ENCODE measurements at places on chromosomes 7 and 10.

- DNase-seq = no peak
These were observed 93.7 kb downstream of the SVOPL start for GRCh38 chr7:138607216-138608126.

- DNase-seq = no peak
These were observed 116.8 kb upstream of the WNT16 start for GRCh38 chr7:121212036-121212435.

DNA sequence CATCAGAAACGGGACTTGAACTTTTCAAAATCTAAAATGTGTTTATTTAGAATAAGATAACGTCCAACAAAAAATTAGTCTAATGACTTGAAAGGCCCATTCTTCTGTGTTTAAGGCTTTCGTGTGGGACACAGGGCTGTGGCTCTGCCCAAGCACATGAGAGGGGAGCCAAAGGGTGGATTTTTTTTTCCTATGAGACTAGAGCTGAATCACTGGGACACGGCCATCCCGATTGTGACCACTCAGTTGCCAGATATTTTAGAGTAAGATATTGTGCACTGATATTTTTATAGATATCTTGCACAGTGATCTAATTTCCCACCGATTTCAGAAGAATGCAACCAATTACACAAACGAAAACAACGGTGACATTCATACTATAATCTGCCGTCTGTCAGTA is 99.9 kb downstream of the ANK3 start:
- no peak for DNase-seq

DNA sequence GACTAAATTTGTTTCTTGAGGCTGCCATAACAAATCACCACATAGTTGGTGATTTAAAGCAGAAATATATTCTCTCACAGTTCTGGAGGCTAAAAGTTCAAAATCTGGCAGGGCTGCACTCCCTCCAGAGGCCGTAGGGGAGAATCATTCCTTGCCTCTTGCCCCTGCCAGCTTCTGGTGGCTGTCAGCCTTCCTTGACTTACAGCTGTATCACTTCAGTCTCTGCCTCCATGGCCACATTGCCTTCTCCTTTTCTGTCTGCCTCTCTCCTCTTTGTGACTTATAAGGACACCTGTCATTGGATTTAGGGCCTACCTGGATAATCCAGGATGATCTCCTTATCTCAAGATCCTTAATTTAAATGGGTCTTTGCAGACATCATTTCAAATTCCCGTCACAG is 5.8 kb upstream of the LRRC4 start:
- DNase-seq = no peak

- DNase-seq = no peak
These were observed 75.0 kb downstream of the POM121L12 start for GRCh38 chr7:53110425-53110824.

- DNase-seq = no peak
These were observed 45.3 kb upstream of the ZMIZ1 start for GRCh38 chr10:79023240-79024162.

- no peak for DNase-seq
These were observed 22.0 kb downstream of the PDIA4 start for GRCh38 chr7:149006345-149006725.

DNA sequence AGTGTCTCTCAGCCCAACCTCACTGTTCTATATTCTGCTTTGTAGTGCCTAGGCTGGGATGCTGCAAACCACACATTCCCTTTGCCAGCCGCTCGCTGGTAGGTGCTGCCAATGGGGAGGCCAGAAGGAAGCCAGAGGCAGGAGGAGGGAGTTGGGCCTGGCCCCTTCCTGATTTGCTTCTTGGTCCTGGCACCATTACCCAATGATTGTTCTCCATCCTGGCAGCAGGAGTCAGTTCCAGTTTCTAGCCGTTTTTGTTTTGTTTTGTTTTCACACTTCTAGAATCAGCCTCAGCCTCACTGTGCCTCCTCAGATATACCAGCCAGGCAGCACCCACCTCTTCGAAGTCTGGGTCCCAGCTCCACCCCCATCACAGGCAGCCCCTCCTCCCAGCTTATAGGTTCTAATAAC is 27.4 kb upstream of the LOXL4 start:
- peak; percentile 37 for DNase-seq

DNA sequence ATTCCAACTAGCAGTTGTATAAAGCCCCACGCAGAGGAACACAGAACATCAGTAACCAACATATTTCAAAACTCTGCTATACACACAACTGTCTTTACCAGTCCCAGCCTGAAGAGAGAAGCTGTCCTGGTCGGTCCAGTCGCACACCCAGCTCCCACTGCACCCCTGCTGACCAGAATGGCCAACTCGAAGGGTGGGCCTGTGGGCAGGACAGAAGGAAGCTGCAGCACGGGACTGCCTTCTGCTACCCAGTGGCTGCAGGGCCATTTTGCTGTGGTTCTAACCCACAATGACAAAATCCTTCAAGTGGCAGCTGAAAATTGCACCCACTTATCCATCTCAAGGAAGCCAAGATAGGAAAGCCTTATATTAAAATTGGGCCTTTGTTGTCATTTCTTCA is 48.2 kb downstream of the GSDME start:
- no peak for DNase-seq

GRCh38 chr7:87058744-87059524 is 520 bp downstream of the ELAPOR2 start:
- DNase-seq = no peak

GRCh38 chr7:28296571-28297483 is 115.5 kb upstream of the CREB5 start:
- no peak for DNase-seq

DNA sequence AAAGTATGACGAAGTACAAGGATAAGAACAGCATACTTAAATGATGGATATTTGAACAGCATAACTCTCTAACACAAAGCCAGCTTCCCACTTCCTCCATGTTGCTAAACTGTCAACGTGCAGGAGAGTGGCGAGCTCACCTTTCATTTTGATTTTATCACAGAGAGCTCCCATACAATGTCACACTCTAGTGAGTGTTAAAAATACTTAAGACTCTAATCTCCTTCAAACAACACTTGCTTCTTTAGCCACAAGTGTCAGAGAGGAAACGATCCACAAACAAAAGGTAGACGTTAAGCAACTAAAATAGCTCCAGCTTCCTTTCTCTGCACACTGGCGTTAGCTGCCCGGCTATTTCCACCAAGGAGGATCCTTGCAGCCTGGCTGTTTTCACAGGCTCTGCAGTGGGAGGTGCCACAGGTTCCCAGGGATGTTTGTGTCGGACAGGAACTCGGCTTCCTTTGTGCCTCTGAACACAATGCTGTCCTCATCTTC is 194.6 kb downstream of the COBL start:
- DNase-seq = no peak

DNA sequence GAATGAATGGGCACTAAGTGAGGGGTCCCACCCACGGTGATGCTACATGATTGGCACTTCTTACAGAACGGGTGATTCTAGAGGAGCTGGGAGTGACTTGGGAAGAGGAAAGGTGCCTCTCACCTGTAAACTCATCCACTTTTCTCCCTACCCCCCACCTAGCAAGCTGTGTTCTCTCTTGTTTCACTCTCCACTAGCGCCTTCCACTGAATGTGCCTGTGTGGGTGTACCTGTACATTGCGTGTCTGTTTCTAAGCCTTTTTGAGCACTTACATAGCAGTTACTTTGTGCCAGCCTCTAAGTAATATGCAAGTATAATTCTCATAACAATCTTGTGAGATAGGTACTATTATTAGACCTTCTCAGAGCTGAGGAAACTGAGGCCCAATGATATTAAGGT is 133.7 kb upstream of the AGK start:
- DNase-seq = no peak

GRCh38 chr10:100806356-100806645 is 60.9 kb downstream of the PAX2 start:
- DNase-seq = no peak

- no peak for DNase-seq
These were observed 80.1 kb downstream of the SEC61G start for GRCh38 chr7:54678763-54679489.

DNA sequence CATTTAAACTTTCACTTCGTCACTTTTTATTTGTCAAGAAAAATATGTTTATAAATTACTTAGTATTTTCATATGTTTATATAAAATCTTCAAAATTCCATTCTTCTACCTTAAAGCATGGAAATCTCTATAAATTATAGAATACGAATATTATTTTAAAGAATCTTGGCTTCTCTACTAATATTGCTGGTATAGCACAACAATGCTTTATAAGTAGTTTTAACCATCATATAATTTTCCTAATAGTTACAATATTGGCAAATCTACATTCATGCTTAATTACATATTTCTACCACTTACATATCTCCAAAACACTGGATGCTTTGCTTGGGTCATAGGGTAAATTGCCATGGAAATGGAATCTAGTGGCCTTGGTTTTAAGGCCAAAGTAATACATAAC is 21.1 kb upstream of the ARMC3 start:
- DNase-seq = no peak

DNA sequence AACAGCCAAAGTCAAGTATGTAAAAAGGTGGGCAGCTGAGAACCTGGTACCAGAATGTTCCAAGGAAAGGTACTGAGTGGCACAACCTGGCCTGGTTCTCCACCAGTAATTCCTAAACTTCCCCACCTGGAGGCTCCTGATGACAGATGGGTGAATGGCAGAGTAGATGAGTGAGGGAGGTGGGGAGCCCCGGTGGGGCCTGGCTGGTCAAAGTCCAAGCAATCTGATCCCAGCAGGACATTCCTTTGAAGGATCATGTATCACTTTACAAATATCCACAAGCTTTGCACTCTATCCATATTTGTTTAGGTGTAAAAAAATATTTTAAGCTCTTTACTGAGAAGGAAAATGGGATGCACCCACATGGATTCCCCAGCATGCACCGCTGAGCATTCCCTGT is 250.2 kb downstream of the DPP6 start:
- DNase-seq = no peak
